ENCODE measurements at places on chromosomes 2 and 18. TPM values are rescaled to one million over a fixed set of nuclear protein-coding genes. Genes with fewer than 3 reads are reported as not detected.
A peak's percentile ranks its signal among the peaks of the same experiment; 100 is the strongest.

The C2orf92 gene
- 3.4 TPM for total RNA-seq

The TMEM87B gene
- 42.4 TPM for total RNA-seq

The COL6A3 gene
- 1,362 TPM for total RNA-seq

- H3K36me3 ChIP-seq = no peaks in the 10 kb centered on the region
- no peaks in the 10 kb centered on the region for H3K4me1 ChIP-seq
- H3K4me3 ChIP-seq = no peak overlapping the region
- peak; percentile 82 for DNase-seq
- peak overlapping the region; percentile 19 for H3K27ac ChIP-seq
These were observed 443.1 kb downstream of the THSD7B start for GRCh38 chr2:137208431-137208891.

DNA sequence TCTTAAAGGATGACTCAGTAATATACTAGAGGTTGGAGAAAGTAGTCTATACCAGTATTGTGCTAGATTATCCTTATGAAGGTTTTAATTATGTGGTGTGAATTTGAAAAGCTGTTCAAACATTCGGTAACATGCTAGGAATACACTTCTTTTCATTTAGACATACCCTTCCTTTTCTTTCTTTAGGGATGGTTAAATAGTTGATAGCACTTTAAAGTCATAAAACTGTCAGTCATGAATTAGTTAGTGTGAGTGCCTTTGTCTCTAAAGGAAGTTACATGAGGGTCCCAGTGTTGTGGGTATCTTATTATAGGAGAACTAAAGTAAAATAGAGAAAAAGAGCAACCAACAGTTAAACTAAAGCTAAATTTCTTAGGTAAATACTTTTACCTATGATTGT is 149.3 kb downstream of the CSRNP3 start:
- no peak overlapping the region for H3K4me3 ChIP-seq
- DNase-seq = no peak
- peaks cover 10% of the 10 kb centered on the region for H3K4me1 ChIP-seq
- no peak overlapping the region for H3K27ac ChIP-seq
- no peaks in the 10 kb centered on the region for H3K36me3 ChIP-seq
- no peaks in the 10 kb centered on the region for H3K27me3 ChIP-seq

DNA sequence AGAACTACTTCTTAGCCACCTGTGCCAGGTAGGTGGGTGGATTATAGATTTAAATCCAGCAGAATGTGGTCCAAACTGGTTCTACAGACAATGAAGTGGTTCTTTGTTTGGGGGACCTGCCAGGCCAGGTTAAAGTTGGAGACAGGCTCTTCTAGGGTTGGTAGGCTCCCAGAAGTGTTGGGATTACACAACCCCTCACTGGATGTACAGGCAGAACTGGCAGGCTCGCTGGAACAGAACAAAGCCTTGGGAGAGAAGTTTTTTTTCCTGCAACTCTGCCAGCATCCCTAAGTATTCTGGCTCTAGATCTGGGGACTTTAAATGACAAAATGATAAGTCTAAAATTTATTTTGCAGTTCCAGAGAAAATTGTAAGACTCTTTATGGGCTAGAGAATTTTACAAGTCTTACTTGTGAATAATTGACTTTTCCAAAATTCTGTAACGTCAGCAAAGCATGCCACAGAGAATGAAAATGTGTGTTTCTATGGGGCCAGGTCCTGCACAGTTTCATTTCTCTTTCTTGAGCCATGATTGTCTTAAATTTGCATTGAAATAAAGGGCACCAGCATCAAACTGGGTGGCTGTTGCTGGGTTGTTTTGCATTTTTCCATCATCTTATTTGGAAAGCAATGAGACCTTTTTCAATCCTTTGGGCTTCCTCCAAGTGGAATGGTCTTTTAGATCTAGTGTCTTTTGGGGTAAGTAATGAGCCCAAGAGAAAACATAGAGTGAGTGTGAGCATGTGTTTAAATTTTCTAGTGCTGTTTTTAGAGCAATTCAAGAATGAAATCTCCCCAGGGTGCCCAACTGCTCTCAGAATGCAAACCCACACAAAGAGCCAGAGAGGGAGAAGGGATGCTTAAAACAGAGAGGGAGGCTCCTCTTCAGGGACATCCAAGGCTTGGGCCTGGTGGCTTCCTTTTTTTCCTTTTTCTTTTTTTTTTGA is 32.4 kb upstream of the ATL2 start:
- no peaks in the 10 kb centered on the region for H3K4me1 ChIP-seq
- H3K36me3 ChIP-seq = no peaks in the 10 kb centered on the region
- DNase-seq = no peak
- peaks cover 43% of the 10 kb centered on the region for H3K27me3 ChIP-seq
- no peak overlapping the region for H3K27ac ChIP-seq

GRCh38 chr2:16644221-16644925 is 21.3 kb downstream of the CYRIA start:
- H3K36me3 ChIP-seq = no peaks in the 10 kb centered on the region
- H3K27ac ChIP-seq = no peak overlapping the region
- peak; percentile 13 for DNase-seq
- no peaks in the 10 kb centered on the region for H3K4me1 ChIP-seq
- no peaks in the 10 kb centered on the region for H3K27me3 ChIP-seq

All from GM23248 (cell line).